ENCODE measurements at places on chromosomes 5 and 9.

DNA sequence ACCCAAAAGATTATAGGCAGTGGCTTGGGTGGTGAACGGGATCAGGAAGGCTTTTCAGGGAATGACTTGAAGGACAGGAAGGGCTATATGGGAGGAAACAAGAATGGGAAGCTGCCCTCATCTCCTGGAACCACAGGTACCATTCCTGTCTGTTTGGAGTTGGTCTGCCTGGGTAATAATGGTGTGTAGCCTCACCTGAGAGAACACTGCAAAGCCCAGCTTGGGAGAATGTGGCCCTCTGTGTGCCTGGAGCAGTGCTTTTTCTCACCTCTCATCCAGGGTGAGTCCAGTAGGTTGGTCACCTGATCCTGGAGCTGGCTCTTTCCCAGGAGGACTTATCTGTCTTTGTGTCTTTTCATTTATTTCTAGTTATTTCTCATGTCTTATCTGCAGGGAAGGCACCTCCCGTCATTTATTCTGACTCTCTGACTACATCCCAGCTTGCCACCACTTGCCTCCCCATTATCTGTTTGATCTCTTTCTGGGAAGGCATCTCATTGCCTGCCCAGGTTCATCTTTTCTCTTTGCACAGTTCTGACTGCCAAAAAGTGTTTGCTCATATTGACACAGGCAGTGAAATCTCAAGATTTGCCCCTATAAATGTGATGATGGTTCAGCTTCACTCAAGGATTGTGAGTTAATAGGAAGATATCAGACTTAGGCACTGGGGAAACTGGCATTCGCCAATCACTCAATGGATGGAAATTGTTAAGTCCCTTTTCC is 22.5 kb upstream of the OR2S2 start:
- no peak for DNase-seq

GRCh38 chr5:137843676-137844299 is 23.9 kb upstream of the MYOT start:
- no peak for DNase-seq

GRCh38 chr9:115084709-115085108 is 33.2 kb downstream of the TNC start:
- DNase-seq, result no peak

DNA sequence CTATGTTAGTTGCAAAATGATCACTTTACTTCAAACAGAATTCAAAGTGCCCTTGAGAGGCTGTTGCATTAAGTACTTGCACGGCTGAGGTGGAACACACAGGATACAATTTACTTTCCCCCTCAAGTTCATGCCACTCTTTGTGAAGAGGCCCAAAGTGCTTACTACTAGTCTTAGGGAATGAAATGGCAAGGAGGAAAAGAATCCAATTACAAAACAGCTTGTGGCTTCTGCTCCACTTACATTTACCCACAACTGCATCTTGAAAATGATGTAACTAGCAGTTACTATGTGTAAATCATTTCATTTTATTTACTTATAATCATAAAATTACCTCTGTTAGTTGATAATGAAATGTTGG is 14.6 kb downstream of the FOXD1 start:
- no peak for DNase-seq

- DNase-seq, result no peak
Measured at GRCh38 chr5:146719179-146719578, 159.4 kb downstream of the PPP2R2B start.

DNA sequence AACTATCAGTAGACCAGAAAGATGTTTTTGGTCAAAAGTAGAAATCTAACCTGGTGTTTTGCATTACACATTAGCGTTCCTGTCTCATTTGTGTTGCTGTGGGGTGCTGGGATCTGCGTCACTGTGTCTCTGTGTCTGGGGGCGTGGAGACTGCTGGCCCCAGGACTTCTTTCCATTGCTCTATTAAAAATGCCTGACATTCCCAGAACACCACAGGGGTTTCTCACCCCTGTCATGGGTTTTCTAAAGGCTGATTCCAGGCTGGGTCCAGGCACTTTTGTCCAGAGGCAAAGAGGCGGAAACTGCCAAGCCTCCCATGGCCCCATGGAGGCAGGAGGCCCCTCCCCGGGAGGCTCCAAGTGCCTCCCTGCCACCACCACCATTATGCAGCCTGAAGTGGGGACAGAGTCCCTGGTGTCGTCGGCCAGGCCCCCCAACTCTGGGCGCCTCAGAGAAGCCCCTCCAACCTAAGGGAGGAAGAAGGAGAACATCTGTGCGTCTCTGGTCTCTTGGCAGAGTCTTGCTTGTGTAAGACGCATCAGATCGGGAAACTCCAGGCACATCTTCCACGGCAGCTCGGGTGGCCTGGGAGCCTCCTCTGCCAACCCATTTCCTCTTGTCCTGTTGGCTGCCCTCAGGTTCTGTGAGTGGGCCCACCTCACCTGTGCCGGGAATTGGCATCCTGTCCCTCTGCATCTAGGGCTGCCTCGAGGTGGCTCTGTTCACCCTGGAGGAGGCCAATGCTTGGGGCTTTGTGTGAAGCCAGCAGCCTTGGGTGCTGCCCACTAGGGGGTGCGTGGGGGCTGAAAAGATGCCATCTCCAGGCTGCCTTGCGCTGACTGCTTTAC is 13.8 kb upstream of the PLEKHG4B start:
- DNase-seq, result no peak

DNA sequence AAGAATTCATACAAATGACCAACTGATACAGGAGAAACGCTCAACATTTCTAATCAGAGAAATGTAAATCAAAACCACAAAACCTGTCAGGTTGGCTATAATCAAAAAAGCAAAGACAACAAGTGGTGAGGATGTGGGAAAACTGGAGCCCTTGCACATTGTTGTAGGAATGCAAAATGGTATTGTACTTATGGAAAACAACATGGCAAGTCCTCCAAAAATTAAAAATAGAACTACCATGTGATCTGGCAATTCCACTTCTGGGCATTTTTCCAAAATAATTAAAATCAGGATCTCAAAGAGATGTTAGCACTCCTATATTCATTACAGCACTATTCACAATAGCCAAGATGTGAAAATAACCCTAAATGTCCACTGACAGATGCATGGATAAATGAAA is 76.1 kb downstream of the FNIP1 start:
- DNase-seq, result no peak

GRCh38 chr5:652023-652515 is 39.9 kb downstream of the CEP72 start:
- no peak for DNase-seq

GRCh38 chr9:127241354-127241753 is 23.2 kb upstream of the GARNL3 start:
- DNase-seq, result no peak

- DNase-seq, result no peak
Measured at GRCh38 chr9:126392662-126393371, 66.2 kb downstream of the MVB12B start.

DNA sequence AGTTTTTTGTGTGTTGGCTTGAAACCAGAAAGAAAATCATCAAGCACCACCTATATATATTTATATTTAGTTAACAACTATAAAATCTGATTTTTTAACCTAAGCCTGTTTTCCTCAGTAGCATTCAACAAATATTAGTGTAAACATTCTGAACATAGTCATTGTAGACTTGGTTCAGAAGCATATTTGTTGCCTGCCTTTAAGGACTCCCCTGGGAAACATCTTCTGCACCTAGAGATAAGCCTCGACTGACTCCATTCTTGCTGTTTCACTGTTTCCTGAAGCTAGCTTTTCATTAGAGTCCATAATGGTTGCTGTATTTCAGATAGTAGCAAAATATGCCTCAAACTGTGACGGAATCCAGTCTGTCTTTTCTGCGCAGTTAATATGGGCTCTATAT is 123.5 kb downstream of the TRIO start:
- no peak for DNase-seq

GRCh38 chr9:132670457-132671391 is at the start of gene GTF3C4:
GTF3C4 (plus strand) TSS chr9:132670464; CDS start chr9:132670599, 135 bp downstream.
- DNase-seq, result peak; percentile 92

- DNase-seq, result no peak
Measured at GRCh38 chr5:62948301-62948700, 369.7 kb downstream of the LRRC70 start.

DNA sequence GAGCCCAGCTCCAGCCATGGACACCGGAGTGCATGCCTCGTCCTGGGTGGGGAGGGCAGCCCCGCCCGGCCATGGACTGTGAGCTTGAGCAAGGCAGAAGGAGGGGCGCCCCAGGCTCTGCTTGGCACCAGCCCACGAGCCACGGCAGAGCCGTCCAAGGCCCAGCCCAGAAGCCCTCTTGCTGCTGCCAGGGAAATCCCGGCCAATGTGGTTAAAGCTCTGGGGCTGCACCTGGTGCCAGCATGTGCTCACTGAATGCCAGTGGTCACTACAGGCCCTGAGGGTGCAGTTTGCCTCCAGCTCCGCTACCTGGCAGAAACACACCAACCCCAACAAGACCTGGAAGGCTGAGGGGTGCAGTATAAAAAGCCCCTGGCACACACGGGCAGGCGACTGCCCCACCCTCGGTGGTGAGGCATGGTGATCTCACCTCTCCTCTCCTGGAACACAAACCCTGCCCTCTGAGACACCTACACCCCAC is 11.8 kb downstream of the BRD3 start:
- peak; percentile 20 for DNase-seq

DNA sequence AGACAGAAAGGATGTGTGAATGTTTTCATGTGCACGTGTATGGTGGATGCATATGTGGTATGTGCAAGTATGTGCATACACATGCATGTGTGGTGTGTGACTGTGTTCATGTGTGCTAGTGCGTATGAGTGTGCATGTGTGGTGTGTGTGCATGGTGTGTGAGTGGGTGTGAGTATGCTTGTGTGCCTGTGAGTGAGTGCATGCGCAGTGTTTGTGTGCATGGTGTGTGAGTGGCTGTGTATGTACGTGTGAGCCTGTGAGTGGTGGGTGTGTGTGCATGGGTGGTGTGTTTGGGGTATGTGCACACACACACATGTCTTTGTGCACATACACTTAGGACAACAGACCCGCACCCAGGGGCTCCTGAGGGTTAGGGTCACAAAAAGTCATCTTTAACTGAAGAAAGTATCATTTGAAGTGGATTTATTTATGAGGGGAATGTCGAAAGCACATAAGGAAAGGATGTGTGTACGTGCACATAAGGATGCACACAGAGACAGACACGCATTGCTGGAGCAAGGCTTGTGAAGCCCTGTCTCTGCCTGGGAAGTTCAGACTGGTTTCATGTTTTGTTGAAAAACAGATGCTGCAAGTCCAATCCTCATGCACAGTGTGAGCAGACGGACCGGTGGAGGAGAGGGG is 237.0 kb downstream of the SYK start:
- no peak for DNase-seq

GRCh38 chr9:114177423-114178064 is 22.2 kb downstream of the COL27A1 start:
- DNase-seq, result no peak

GRCh38 chr5:170434966-170435605 is 45.9 kb upstream of the KCNMB1 start:
- DNase-seq, result peak; percentile 73

- no peak for DNase-seq
Measured at GRCh38 chr5:149651686-149652085, 70.4 kb downstream of the ARHGEF37 start.

DNA sequence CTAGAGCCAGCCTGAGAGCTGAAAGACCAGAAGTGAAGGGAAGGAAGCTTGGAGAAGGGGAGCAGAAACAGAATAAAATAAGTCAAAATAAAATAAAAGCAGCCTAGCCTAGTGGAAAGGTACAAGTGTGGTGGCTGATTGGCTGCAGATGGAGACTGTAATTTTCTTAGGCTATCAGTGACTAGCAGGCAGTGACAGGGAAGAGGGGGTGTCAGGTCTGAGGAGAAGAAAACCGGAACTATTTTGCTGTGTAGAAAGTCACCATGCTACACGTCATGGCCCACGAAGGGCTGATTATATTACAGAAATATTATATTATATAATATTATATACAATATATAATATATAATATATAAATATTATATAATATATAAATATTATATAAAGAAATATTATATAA is 98.1 kb upstream of the TAF11L2 start:
- DNase-seq, result no peak

GRCh38 chr9:134205672-134206310 is 41.4 kb upstream of the RNU6ATAC start:
- no peak for DNase-seq

GRCh38 chr9:105066275-105066865 is 138.4 kb upstream of the ABCA1 start:
- DNase-seq, result no peak

GRCh38 chr5:112005623-112005930 is 248.6 kb upstream of the NREP start:
- DNase-seq, result no peak

- DNase-seq, result no peak
Measured at GRCh38 chr5:149838881-149839739, 105.5 kb downstream of the PDE6A start.

GRCh38 chr9:18437315-18438201 is 36.4 kb upstream of the ADAMTSL1 start:
- no peak for DNase-seq

- no peak for DNase-seq
Measured at GRCh38 chr5:96336351-96336985, 96.6 kb downstream of the PCSK1 start.
